NCI-H526 (cell line): ENCODE measurements at places on chromosomes 3 and 15.

DNA sequence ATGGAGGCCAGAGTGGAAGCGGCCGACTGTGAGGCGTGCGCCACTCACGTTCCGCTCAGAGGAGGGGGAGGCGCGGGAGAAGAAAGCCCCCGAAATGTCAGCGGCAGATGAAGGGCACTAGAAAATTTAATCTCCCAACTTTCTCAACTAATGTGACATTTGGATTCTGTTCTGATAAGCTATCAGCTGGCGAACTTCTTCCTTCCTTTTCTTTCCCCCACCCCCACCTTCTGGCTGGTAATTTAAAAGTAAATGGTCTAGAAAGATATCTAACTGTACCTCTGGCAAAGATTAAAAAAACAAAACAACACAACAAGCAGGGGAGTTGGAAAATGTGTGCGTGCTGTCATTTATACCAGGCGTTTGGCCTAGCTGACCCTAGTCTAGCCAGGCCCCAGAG, 26.4 kb upstream of the TMEM115 start:
- no peak for DNase-seq

- DNase-seq = no peak
Observed at GRCh38 chr3:66280304-66280703, 59.5 kb downstream of the SLC25A26 start.

GRCh38 chr15:64667736-64668161, 107.6 kb downstream of the RBPMS2 start:
- no peak for DNase-seq

DNA sequence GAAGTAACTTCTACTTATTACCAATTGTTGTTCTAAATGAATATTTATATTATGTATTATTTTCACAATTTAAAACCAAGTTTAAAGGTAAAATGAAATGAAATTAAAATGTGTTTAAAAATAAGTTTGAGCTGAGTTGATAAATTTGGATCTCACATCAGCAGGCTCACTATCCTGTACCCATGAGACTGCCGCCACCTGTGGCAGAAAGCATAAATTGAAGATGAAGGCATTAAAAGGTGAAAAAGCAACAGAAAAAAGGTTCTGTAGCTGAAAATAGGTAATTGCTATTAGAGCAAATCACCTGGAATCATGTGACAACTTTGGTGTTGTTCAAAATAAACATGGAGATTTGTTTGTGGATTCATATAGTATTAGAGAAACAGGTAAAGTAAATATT, 133.0 kb upstream of the CADM2 start:
- no peak for DNase-seq

- no peak for DNase-seq
Observed at GRCh38 chr3:194304186-194304917, 46.8 kb downstream of the CPN2 start.

DNA sequence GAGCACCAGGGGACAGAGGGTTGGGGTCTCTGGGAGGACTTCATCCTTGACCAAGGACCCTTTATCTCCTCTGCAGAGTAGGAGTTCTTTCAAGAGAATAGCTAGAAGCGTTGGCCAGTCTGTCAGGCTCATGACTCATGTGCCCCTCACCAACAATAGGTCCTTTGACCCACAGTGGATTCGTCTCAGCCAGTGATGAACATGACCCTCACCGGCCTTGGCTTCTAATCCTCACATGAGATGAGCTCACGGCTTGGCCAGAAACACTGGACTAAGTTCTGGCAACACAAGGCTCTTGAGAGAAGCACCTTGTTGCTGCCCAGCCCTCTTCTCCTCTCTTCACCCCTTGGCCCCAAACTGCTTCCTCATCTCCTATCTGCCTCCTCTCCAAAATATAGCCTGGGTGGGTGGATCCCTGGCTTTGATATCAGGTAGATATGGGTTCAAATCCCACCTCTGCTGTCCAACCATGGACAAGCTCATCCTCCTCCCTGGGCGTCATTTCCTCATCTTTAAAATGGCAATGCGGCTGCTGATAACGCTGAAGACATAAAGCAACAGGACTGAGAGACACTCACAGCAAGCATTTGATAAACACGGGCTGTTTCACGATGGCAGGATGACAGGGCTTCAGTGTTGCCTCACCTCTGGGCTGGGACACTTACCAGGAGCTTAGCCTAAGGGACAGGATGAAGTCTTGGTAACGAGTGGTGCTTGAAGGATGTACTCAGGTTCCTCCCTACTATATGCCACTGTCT, 446.7 kb upstream of the PROK2 start:
- DNase-seq = no peak

- DNase-seq = no peak
Observed at GRCh38 chr3:31945738-31946052, 35.4 kb downstream of the OSBPL10 start.
